ENCODE measurements at places on chromosomes 3 and 15.

- DNase-seq: no peak
Measured at GRCh38 chr3:64251019-64251418, 25.8 kb upstream of the PRICKLE2 start.

GRCh38 chr3:75325716-75326115 lies 338.4 kb upstream of the FRG2C start:
- DNase-seq: no peak

DNA sequence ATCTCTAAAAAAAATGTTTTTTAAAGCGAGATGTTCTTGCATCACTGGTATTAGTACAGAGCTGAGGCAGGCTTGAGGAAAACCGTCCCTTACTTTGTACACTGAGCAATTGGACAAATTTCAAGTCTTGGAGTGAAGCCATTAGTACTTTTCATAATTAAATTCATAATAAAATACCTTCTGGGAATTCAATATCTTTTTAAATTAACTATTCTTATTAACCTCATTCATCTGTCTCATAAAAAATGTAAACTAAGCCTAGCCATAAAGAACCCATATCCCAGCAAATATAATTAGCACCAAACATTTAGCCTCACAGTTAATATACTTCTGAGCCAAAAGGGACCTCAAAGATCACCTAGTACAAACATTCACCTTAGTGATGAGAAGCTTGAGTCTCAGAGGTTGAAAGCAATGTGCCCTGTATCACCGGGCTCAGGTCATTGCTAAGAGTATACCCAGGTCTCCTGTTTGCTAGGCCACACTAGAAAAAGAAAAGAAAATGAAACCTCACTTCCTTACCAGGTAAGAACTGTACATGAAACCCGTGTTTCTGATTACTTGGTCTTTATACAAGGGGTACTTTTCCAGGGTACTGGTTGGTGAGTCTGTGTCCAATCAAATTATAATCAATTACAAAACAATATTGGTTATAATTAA lies 192.5 kb downstream of the ADAMTS9 start:
- DNase-seq: no peak

GRCh38 chr15:48796521-48796920 lies 14.3 kb downstream of the CEP152 start:
- no peak for DNase-seq

GRCh38 chr3:12447075-12447474 lies 37.2 kb upstream of the TSEN2 start:
- no peak for DNase-seq

GRCh38 chr3:23480329-23480714 lies 277.2 kb downstream of the UBE2E2 start:
- DNase-seq: no peak

DNA sequence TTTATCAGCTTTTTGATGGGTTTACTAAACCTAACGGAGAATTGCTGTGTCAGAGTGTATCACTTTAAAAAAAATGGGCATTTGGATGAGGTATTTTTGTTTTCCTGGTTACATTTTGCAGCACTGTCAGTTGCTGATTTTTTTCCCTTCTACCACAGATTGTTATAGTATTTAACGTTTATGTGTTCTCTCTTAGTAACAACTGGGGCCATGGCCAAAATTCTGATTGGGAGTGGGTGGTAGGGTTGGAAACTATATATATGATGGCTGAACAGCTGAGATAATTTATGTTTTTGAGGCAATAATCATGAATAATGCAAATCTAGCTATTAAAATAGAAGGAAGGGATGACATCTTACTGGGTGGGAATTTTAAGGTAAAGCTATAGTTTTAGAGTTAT lies 229.4 kb upstream of the SUCLG2 start:
- DNase-seq: no peak

DNA sequence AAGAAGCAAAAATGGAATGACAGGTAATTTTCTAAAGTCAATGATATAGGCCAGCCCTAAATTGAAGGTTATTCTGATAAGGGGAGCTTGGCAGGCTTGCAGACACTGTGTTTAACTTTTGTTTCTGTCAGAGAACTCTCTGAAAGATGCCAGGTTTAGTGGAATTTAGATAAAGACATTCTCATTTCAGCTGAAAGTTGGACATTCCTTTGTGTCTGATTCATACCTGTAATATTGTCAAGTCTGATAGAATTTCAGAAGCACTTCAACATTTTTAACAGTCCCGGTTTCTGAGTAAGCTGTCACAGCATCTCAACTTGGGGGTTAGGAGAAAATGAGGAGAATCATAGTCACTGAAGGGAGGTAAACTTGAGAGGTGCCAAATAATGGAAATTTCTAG lies 84.0 kb downstream of the DIPK2A start:
- no peak for DNase-seq

DNA sequence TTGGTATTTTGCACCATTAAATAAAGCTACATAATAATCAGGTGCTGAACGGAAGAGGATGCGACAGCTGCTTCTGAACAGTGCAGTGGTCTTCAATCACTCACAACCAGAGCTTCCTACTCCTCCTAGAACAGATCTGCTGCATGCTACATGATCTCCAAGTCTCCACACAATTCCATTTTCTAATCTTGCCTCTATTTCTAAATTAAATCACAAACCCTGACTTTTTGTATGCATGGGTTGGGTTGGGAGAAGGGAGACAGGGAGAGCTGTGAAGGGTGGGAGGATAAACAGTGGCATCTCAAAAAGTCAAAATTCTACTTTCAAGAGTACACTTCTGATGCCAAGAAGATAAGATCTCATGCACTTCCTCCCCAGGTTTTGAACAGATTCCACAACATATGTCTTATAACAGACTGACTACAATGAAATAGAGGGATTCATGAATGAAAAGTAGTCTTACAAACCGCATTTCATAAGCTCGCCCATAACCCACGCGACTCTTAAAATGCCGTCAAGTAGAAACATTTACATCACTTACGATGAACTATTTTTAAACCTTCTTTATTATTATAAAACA lies 57.2 kb downstream of the CHSY1 start:
- DNase-seq: no peak

DNA sequence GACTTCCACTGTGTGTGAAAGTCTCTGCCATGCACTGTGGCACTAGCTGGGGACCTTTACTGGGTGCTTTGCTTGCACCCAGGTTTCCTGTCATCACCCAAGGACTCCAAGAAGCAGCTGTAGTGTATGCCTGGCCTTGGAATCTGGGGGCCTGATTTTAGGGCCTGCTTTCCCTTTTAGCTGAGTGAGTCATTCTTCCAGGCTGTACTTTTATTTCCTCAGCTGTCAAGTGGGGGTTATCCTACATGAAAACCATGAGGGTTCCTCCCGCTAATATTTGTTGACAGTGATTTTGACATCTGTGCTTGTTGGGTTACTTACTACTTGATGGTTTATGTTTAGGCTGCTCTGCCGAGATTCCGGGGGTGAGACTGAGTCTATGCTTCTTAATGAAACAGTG lies 18.5 kb downstream of the GORASP1 start:
- DNase-seq: no peak

GRCh38 chr3:138371070-138371965 lies 22.9 kb downstream of the MRAS start:
- DNase-seq: no peak

- DNase-seq: no peak
Measured at GRCh38 chr15:85037641-85038040, 56.0 kb downstream of the PDE8A start.

DNA sequence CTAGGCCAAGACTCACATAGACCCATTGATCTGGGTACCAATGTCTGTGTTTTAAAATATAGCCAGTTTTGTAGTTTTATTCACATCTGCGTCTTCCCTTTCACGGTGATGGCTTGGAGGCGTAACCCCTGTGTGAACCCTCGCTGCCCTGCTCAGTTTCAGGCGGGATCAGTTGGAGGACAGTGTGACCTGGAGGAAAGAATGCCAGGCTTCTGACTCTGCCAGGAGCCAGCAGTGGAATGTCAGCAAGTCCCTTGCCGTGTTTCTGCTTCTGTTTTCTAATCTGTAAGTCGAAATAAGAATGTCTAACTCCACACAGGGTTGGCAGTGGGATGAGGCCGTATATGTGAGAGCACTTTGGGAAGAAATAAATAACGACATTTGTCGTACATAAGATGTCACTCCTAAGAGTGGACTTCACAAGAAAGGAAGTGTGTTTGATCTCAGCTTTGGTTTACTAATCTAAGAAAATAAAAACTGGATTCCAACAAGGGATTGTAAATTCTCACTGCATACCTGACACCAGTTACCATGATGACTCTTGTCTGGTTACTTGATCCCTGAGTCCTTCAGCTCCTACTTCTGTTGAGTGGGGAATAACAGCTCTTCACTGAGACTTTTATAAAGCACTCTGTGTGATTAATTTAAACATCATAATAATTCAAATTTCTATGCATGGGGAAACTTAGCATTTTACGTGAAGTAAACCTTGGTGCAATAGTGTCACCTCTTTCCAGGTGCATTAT lies 6.3 kb upstream of the CA12 start:
- peak; percentile 16 for DNase-seq

DNA sequence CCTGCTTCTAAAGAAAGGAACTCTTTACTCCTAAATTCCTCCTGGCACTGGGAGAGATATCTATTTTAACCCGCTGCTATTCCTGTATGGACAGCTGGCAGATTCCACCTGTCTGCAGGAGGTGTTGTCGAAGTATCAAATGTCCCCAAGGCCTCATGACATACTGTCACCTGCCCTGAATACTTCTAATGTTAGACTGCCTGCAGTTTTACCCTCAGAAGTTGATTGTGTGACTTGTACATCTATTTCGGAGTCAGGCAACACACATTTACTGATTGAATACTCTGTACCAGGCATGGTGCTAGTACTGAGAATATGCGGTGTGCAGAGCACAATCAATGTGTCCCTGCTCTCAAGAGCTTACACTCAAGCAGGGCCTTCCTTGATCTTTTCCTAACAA lies 38.6 kb downstream of the PDZRN3 start:
- peak; percentile 15 for DNase-seq

- peak; percentile 15 for DNase-seq
Measured at GRCh38 chr15:80484333-80484864, 80.2 kb downstream of the ARNT2 start.

- no peak for DNase-seq
Measured at GRCh38 chr3:186599142-186599784, 13.6 kb upstream of the AHSG start.

- no peak for DNase-seq
Measured at GRCh38 chr3:139117136-139117675, 72.5 kb upstream of the PRR23C start.

- DNase-seq: no peak
Measured at GRCh38 chr3:105791131-105791530, 77.7 kb downstream of the CBLB start.

DNA sequence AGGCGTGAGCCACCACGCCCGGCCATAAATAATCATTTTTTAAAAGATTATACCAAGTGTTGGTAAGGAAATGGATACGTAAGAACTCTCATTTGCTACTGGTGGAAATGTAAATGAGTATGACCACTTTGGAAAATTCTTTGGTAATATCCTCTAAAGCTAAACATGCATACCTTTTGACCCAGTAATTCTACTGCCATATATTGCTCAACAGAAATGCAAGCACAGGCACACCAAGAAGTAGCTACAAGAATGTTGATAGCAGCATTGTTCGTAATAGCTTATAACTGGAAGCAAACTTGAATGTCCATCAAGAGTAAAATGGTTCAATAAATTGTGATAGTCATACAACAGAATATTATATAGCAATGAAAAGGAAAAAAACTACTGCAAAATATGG lies 4.8 kb upstream of the CASR start:
- DNase-seq: no peak

- no peak for DNase-seq
Measured at GRCh38 chr3:194928831-194929577, 243.3 kb downstream of the FAM43A start.

All from NCI-H2029 treated with DMSO at 0.1 percent for 48 hours (cell line).